Fibroblast of villous mesenchyme (primary cell): ENCODE measurements at places on chromosomes 11 and 22. TPM values are rescaled to one million over a fixed set of nuclear protein-coding genes. Genes with fewer than 3 reads are reported as not detected.

TSPO gene
- total RNA-seq, result 177 and 221 TPM in 2 replicates

TRIM29 gene
- 0.86 and 1.3 TPM in 2 replicates for total RNA-seq

GAS2 gene
- total RNA-seq, result 0.64 and 1.7 TPM in 2 replicates

TBX10 gene
- not detected in 2 replicates for total RNA-seq

SCO2 gene
- 2.6 TPM in 2 replicates for total RNA-seq

LGALS12 gene
- not detected in 2 replicates for total RNA-seq

- DNase-seq, result peak; percentile 44
Observed at GRCh38 chr11:19080579-19080993, 20.1 kb upstream of the MRGPRX2 start.

DNA sequence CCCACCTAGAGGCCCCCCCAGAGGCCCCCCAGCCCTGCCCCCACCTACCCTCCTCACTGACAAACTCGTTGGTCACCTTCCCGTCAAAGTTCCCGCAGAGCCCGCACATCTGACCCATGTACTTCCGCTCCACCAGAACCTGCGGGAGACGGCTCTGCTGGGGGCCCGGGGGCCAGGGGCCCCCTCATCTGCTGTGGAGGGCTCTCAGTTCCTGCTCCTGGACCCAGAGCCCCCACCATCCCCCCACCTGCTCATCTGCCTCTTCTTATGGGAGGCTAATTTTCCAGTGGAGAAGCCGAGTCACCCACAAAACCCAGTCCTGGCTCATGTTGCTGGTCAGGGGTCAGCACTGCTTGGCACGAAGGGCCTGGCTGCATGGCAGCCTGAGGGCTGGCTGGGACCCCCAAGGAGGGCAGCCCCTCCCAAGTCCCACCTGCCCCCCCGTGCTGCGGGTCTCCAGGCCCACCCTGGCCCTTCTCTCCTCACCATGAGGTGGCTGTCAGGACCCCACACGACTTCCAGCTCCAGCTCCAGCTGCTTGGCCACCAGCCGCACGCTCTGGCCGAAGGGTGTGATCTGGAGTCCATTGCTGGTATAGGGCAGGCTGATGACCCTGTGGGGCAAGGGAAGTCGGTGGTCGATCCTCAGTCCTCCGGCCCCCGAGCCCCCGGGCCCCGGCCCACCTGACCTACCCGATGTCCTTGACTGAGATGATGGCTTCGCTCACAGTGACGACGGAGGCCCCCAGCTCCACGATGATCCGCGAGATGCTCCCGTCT lies 5.2 kb downstream of the MUC6 start:
- no peak for DNase-seq

DNA sequence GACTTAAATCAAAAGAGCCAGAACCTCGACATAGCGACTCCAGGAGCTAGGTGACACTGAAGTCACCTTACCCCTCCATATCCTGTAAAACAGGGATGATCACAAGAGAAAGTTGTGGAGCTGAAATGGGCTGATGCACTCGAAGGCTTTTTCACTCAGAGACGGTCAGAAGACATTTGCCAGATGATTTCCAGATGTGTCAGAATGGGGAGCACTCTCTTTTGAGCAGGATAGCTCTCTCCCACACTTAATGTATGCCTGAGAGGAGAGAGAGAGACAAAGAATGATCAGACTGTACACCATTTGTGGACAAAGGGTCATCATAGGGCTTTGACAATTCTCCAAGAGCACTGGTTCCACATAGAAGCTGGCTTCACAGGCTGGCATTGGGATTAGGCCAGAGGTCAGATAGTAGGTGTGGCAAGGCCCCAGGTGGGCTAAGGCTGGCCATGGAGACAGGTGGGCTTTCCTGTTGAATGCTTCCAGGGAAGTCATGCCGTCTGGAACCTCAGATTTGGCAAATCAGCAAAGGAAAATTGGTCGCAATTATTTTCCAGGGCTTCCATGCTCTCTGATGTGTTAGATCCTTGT lies 42.3 kb upstream of the ETS1 start:
- DNase-seq, result no peak

DNA sequence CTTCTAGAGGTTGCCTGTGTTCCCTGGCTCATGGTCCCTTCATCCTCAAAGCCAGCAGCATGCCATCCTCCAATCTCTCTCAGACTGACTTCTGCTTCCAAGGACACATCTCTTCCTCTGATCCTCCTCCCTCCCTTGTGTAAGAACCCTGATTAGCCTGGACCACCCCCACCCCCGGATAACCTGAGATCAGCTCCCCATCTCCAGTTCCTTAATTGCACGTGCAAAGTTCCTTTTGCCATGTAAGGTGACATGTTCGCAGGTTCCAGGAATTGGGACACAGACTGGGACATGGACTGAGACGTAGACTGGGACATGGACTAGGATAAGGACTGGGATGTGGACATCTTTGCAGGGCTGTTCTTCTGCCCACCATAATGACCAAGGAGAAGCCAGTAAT lies 925.3 kb downstream of the TBC1D22A start:
- DNase-seq, result no peak

GRCh38 chr22:32327066-32327465 lies 30.6 kb upstream of the RFPL3 start:
- no peak for DNase-seq

GRCh38 chr11:79506734-79507344 lies 66.0 kb upstream of the TENM4 start:
- DNase-seq, result no peak

DNA sequence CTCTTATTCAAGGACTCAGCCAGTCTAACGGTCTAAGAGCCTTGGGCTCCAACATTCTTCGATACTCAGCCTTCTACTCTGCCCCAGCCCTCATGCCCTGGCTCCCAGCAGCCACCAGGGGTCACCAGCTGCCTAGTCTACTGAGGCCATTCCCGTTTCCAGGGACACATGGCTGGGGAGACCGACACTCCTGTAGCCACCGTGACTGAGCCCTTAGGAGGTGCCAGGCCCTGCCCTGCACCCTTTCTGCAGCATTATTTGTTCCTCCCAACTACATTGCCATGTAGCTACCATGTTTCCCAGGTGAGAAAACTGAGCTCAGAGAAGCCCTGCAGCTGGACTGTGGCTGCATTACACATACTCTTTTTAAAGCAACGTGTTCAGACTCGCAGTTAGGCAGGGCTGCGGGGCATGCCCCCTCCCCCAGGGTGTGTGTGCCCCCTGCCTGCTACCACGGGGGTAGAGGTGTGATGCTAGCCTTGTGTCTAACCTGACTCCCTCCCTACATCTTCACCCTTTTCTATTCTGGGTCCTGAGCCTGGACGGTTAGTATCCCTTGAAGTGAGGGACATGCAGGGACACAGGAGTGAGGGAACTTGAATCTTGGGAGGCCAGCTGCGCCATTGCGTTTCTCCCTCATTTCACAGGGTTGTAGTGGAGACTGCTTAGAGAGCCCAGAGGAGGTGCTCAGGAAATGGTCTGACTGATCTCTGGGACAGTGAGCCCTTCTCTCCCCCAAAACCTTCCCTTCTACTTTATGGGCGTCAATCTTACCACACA lies 17.5 kb downstream of the ATG16L2 start:
- peak; percentile 80 for DNase-seq
